ENCODE measurements at places on chromosomes 7 and 10.

DNA sequence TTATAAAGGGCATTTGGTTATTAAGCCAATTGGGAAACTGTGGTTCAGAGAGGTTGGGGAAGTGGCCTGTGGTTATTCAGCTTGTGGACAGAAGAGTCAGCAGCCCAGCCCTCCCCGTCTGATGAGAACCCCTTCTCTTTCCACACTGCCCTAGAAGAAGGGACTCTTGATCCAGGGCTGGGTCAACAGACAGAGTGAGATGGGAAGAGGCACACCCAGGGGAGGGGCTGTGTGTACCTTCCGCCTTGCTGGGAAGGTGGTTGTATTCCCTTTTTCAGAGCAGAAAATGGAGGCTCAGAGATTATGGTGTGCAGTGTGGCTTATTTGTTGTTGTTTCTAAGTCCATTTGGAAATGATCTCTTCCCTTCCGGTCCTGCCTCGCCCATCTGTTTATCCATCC lies 103.4 kb downstream of the GRK5 start:
- no peak for DNase-seq

DNA sequence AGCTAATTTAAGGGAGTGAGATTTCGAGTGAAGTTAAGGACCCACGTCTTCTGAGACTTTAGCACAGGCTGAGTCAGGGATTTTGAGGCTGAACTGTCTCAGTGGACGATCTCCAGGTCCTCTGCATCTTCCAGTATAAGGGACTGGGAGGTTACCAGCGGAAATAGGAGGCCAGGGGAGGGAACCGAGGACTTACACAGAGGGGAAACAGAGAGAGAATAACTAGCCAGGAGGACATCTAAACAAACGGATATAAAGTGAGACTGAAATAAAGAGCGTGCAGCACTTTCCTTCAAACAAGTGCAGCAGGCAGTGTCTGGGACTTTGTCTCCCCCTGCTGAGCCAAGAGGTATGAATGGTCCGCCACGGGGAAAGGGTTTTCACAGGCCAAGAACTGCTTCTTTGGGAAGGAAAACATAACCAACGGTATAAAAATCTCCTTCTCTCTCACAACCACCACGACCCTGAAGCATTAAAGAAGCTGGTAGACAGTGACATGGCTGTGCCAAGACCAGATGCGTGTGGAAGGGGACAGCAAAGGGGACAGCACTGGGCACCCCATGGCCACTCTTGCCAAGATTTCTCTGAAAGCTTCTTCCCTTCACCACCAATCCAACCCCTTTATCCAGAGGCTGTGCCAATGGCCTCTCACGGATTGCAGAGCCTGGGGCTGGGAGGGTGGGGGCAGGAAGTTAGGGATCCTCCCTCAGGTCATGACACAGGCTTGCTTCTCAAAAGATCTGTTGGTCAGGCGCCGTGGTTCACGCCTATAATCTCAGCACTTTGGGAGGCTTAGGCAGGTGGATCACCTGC lies 72.0 kb downstream of the SLC37A3 start:
- peak; percentile 86 for DNase-seq

- DNase-seq: peak; percentile 57
Measured at GRCh38 chr10:117609095-117609795, 66.7 kb downstream of the EMX2 start.

GRCh38 chr7:2707481-2707880 lies 19.5 kb downstream of the AMZ1 start:
- DNase-seq: no peak

DNA sequence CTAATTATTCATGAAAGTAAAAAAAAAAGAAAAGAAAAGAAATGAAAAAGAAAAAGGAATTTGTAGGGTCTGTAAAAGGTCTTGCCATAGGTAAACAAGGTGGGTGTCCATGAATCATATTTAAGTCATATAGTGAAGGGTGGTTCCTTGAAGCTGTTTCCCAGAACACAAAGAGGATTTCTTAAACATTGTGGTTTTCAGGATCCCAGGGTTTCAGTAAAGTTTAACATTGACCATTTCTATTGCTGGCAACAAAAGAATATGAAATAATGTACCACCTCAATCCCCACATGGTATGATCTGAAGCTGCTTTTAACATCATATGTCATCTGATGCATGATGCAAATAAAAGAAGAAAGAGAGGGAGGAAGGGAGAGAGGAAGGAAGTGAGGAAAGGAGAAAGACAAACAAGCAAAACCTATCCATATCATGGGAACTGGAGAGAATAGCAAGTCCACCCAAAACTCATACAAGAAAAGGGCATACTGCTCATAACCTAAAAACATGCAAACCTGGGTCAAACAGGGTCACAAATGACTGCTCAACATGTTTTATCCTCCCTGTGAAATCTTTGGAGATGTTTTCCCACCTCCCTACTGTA lies 663.5 kb downstream of the SORCS1 start:
- peak; percentile 4 for DNase-seq

GRCh38 chr7:52249741-52250140 lies 785.7 kb upstream of the POM121L12 start:
- no peak for DNase-seq

DNA sequence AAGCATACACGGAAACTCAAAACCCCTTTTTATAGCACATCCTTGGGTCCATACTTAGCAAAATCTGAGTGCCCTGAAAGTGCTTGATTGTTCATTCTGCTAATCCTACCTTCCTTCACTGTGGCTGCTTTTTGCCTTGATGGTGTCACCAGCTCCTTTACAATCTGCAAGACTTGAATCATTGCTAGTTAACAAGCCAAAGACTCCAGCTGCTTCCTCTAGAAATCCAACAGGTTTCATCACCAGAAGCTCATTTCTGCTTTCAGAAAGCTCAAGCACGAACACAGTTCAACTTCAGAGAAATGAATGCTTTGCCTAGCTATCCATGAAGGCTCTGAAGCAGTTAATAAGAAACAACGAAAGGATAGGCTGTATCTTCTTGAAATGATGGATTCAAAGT lies 38.0 kb downstream of the USP6NL start:
- peak; percentile 64 for DNase-seq

GRCh38 chr7:112420236-112420861 lies 29.9 kb upstream of the IFRD1 start:
- no peak for DNase-seq

DNA sequence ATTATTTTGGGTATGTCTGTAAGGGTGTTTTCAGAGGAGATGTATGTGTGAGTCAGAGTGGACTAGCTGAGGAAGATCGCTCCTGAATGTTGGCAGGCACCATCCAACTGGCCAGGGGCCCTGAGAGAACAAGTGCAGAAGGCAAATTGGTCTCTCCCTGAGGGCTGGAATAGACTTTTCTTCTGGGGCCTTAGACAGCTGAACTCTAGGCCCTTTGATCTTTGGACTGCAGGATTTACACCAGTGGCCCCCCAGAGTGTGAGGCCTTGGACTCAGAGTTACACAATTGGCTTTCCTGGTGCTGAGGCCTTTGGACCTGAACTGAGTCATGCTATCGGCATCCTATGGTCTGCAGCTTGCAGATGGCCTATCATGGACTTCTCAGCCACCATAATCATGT lies 217.2 kb downstream of the REEP3 start:
- DNase-seq: peak; percentile 81

- DNase-seq: no peak
Measured at GRCh38 chr7:83455612-83456011, 193.3 kb downstream of the SEMA3E start.

GRCh38 chr7:82183634-82184033 lies 259.9 kb downstream of the CACNA2D1 start:
- peak; percentile 82 for DNase-seq

DNA sequence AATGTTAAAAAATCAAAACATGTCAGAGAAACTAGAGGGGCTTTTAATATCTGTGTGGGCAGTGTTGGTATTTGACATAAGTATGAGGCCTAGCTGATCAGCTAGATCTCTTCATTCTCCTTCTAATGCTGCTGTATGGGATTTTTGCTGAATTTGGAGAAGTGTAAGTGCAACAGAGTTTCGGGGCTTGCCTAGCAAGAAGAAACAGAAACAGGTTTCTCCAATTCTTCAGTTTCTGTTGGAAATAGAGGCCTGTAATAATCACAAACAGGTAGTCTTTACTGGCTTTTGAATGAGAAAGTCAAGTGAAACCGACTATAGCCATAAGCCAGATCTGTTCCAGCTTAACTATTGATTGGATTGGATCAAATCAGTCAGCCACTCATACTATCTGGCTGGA lies 96.4 kb upstream of the PCLO start:
- no peak for DNase-seq

- peak; percentile 98 for DNase-seq
Measured at GRCh38 chr7:116576350-116577319, 51.8 kb downstream of the CAV1 start.

- no peak for DNase-seq
Measured at GRCh38 chr10:69789164-69789576, 12.5 kb upstream of the COL13A1 start.

- peak; percentile 96 for DNase-seq
Measured at GRCh38 chr10:89373916-89374711, 3.7 kb upstream of the IFIT1B start.

DNA sequence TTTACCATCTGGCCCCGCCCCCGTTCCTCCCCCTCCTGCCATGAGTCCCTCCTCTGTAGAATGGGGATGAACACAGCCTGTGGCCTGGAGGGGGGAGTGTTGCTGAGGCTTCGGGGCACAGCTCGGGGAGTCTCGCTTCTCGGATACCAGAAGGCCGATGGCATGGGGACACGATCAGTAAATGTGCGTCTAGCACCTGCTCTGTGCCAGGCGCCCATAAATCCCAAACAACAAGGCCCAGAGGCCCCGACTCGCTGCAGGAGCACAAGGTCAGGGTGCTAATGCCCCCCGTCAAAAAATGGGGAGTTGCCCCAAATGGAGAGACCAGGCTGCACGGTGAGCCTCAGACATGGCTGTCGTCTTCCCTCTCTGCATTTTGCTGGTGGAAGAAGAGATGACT lies 40.7 kb downstream of the JAKMIP3 start:
- no peak for DNase-seq

GRCh38 chr10:62183857-62184795 lies 84.5 kb downstream of the RTKN2 start:
- DNase-seq: no peak

GRCh38 chr7:6161463-6162330 lies 110.7 kb downstream of the CYTH3 start:
- no peak for DNase-seq

- DNase-seq: peak; percentile 35
Measured at GRCh38 chr10:97759158-97759887, 12.5 kb downstream of the SFRP5 start.

- no peak for DNase-seq
Measured at GRCh38 chr10:132898391-132899053, 43.8 kb downstream of the CFAP46 start.

DNA sequence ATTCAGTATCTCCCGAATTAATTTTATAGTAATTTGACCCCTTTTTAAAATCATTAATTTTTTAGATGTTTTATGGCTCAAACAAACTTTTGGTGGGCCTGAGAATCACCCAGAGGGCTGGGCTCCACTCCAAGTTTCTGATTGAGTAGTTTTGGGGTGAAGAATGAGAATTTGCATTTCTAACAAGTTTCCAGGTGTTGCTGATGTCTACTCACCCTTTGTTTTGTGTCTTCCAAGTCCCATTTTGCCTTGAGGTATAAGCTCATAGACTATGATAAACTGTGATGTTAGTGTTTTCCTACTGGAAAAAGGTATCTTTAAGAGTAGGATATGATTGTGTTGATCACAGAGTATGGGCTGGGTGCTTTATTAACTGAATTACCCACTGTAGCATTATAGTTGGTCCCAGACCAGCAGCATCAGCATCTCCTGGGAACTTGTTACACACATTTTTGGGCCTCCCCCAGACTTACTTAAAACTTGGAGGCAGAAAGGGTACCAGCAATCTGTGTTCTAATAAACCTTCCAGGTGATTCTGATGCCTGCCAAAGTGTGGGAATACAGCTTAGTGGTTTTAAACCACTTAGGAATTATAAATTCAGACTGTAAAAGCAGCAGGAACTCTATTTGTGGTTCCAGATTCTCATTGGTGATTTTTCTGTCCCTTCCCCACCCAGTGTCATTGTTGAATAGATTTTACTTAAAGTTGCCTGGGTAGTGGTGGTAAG lies 19.1 kb downstream of the ZNRF2 start:
- no peak for DNase-seq

GRCh38 chr7:134613623-134614347 lies 32.9 kb upstream of the BPGM start:
- DNase-seq: peak; percentile 96

DNA sequence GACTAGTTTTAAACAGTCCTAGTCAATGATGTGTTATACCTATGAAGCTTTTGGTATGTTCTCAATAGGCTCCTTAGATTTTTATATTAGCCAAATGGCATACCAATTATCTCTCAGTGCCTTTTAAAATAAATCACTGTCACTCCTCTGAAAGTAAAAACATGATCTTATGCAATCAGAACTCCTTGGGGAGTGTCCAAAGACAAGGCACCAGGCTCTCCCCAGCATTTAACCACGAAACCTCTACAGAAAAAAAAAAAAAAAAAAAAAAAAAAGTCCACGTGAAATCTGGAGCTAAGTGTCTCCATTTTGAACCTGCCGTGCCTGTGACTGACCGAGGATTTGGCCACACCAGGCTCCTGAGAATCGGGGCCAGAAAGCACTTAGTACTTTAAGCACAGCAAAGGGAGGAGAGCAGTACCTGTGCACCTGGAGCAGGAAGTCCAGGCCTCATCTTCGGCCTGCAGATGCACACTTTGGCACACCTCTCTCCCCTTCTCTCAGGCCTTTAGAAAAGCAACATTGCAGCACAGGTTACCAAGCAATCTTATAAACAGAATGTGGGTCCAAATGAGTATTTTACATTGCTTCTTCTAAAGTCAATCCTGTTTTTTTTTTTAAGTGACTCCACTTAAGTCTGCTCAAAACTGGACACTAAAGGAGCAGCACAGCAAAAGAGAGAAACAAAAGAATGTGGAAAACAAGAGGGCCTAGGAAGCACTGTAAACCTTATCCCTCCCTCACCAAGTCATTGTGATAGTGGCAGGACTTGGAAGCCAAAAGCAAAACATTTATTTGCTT lies 1.5 kb downstream of the FAM13C start:
- DNase-seq: no peak

Measured in foreskin fibroblast (primary cell).